Activated B cell treated with CpG ODN at 0.5 μM for 24 hours (primary cell): ENCODE measurements at places on chromosomes 6 and 20. TPM values are rescaled to one million over a fixed set of nuclear protein-coding genes. Genes with fewer than 3 reads are reported as not detected.

The MOG gene
- not detected in 2 replicates for total RNA-seq

The BTBD3 gene
- 1.5 and 1.6 TPM in 2 replicates for total RNA-seq

The AIF1 gene
- total RNA-seq = 1.4 and 2.0 TPM in 2 replicates

The CDYL gene
- total RNA-seq = 47.5 and 49.8 TPM in 2 replicates

The KCNK16 gene
- not detected in 2 replicates for total RNA-seq

The MACROD2 gene
- 54.8 and 55.1 TPM in 2 replicates for total RNA-seq

The BRPF3 gene
- total RNA-seq = 29.2 and 36.5 TPM in 2 replicates

The SERINC3 gene
- 38.1 and 41.4 TPM in 2 replicates for total RNA-seq

The BEND3 gene
- 3.5 and 3.7 TPM in 2 replicates for total RNA-seq

The SMPDL3A gene
- 1.5 and 1.8 TPM in 2 replicates for total RNA-seq

The SGK2 gene
- 0.73 and 1.1 TPM in 2 replicates for total RNA-seq

The PTCRA gene
- total RNA-seq = not detected in 2 replicates

The GPX5 gene
- not detected in 2 replicates for total RNA-seq

The OLIG3 gene
- total RNA-seq = not detected in 2 replicates

The MUC21 gene
- not detected in 2 replicates for total RNA-seq

The KIAA1586 gene
- 12.7 and 15.2 TPM in 2 replicates for total RNA-seq

The ANKEF1 gene
- total RNA-seq = 2.0 and 2.6 TPM in 2 replicates

The C20orf202 gene
- total RNA-seq = not detected in 2 replicates

The TBX18 gene
- not detected in 2 replicates for total RNA-seq

The CNR1 gene
- 2.7 and 4.4 TPM in 2 replicates for total RNA-seq

The PDYN gene
- not detected in 2 replicates for total RNA-seq

The SYTL3 gene
- total RNA-seq = 5.8 and 6.0 TPM in 2 replicates

The SCGN gene
- not detected in 2 replicates for total RNA-seq

The SRPK1 gene
- 49.6 and 51.5 TPM in 2 replicates for total RNA-seq

The TPD52L1 gene
- not detected in 2 replicates for total RNA-seq

The TSBP1 gene
- not detected in 2 replicates for total RNA-seq

The PERP gene
- total RNA-seq = 0.18 and 0.20 TPM in 2 replicates

The HLA-DQA2 gene
- 231 and 237 TPM in 2 replicates for total RNA-seq

The DLK2 gene
- total RNA-seq = 1.4 TPM in 2 replicates

The RAB32 gene
- total RNA-seq = not detected in 2 replicates

The PRR18 gene
- total RNA-seq = 0.10 TPM in 1 of 2 replicates, not detected in the other

The RFX6 gene
- total RNA-seq = not detected in 2 replicates

The RNF144B gene
- total RNA-seq = 12.6 and 13.5 TPM in 2 replicates

The FABP7 gene
- not detected in 2 replicates for total RNA-seq

The SNRNP48 gene
- total RNA-seq = 15.4 and 18.7 TPM in 2 replicates

The VAPB gene
- total RNA-seq = 20.6 and 26.2 TPM in 2 replicates

The DEFB112 gene
- not detected in 2 replicates for total RNA-seq

The PLEKHG1 gene
- 199 and 219 TPM in 2 replicates for total RNA-seq

The NOX3 gene
- not detected in 2 replicates for total RNA-seq

The LINC00237 gene
- total RNA-seq = 0.17 TPM in 1 of 2 replicates, not detected in the other

The HMGN4 gene
- total RNA-seq = 74.5 and 82.2 TPM in 2 replicates

The CALHM5 gene
- not detected in 2 replicates for total RNA-seq

The CST1 gene
- not detected in 2 replicates for total RNA-seq

The CLIC5 gene
- total RNA-seq = 2.3 and 2.5 TPM in 2 replicates

The TNXB gene
- 5.9 and 12.4 TPM in 2 replicates for total RNA-seq

The TMEM244 gene
- not detected in 2 replicates for total RNA-seq

The PI16 gene
- 0.10 and 0.78 TPM in 2 replicates for total RNA-seq

The IL17A gene
- not detected in 2 replicates for total RNA-seq

The TEAD3 gene
- 0.13 and 0.34 TPM in 2 replicates for total RNA-seq

The VSTM2L gene
- total RNA-seq = not detected in 2 replicates

The B4GALT5 gene
- 70.6 and 72.9 TPM in 2 replicates for total RNA-seq

The SEMG1 gene
- not detected in 2 replicates for total RNA-seq

The TP53INP2 gene
- total RNA-seq = 4.0 and 4.2 TPM in 2 replicates

The MYB gene
- total RNA-seq = 2.8 and 3.2 TPM in 2 replicates

The ALDH5A1 gene
- total RNA-seq = 15.9 and 17.5 TPM in 2 replicates

The SLC22A2 gene
- not detected in 2 replicates for total RNA-seq

The POPDC3 gene
- total RNA-seq = not detected in 2 replicates

The PRL gene
- not detected in 2 replicates for total RNA-seq
